ENCODE measurements at places on chromosomes 6 and 20.
A peak's percentile ranks its signal among the peaks of the same experiment; 100 is the strongest.

- DNase-seq: peak; percentile 57
These were observed 55.0 kb upstream of the FOXC1 start for GRCh38 chr6:1554476-1555310.

DNA sequence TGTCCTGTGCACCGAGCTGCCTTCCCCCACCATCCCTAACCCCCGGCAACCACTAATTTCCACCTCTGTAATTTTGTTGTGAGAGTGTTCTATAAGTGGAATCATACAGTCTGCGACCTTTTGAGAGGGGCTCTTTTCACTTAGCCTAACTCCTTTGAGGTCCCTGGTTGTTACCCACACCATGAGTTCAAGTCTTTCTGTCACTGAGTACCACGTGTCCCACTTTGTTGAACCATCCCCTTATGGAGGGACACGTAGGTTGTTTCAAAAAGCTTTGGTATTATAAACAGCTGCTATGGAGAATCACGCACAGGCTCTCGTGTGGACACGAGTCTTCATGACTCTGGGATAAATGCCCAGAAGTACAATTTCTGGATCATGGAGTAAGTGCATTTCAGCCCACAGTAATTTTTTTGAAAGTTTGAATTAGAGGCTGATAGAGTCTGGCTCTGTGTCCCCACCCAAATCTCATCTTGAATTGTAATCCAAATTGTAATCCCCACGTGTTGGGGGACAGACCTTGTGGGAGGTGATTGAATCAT is 9.5 kb downstream of the FAM209B start:
- no peak for DNase-seq

GRCh38 chr6:97064578-97064977 is 140.1 kb downstream of the KLHL32 start:
- no peak for DNase-seq

GRCh38 chr6:119440953-119441352 is 91.4 kb upstream of the MAN1A1 start:
- no peak for DNase-seq

GRCh38 chr6:16473908-16474771 is 235.8 kb downstream of the GMPR start:
- no peak for DNase-seq

Measured in stimulated activated CD8-positive, alpha-beta memory T cell treated with anti-CD3 and anti-CD28 coated beads, Interleukin-15, amount 100 ng/mL, for 24 hours (primary cell).